Fibroblast of skin of abdomen (primary cell): ENCODE measurements at places on chromosomes 16 and 17.

GRCh38 chr16:4652561-4652960, 27.9 kb downstream of the MGRN1 start:
- DNase-seq, result no peak

GRCh38 chr17:8609910-8610309, 20.6 kb downstream of the MYH10 start:
- DNase-seq, result no peak

DNA sequence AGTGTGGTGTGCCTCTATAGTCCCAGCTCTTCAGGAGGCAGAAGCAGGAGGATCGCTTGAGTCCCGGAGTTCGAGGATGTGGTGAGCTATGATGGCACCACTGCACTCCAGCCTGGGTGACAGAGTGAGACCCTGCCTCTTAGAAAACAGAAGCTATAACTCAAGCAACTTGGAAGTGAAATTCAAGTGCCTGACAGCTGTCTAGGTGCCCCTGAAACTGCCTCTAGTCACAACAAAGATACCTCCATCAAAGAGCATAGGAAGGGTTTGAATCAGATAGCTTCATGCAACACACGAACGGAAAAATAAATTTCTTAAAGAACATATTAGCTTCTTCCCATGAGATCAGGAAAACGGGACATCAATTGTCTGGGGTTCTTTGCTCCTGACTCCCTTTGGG, 860 bp upstream of the PLCG2 start:
- no peak for DNase-seq

DNA sequence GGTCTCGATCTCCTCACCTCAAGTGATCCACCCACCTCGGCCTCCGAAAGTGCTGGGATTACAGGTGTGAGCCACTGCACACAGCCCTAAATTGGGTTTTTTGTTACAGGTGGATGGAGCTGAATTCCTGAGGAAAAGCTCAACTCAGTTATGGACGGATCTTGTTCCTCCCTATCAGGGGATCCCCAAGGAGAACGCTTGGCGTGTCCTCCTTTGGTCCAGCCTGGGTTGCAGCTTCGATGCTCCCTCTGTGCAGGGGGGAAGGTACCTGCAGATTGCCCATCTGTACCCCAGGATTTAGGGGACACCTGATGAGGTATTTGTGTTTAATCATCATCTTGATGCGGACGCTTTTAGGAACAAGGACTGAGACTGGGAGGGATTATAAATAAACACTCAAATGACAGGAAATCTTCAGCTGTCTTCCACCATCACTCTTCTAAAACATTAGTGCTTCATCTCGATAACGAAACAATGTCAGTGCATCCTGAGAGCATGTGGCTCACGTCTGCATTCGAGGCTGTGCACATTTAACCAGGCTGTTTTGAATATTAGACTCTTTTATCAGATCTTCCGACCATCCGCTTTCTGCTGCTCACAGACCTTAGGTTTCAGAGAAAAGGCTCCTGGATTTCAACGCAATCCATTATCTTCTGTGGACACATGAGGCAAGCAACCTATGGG, 18.2 kb upstream of the MEIOB start:
- no peak for DNase-seq

GRCh38 chr16:66133643-66134338, 232.7 kb upstream of the CDH5 start:
- DNase-seq, result peak; percentile 86

DNA sequence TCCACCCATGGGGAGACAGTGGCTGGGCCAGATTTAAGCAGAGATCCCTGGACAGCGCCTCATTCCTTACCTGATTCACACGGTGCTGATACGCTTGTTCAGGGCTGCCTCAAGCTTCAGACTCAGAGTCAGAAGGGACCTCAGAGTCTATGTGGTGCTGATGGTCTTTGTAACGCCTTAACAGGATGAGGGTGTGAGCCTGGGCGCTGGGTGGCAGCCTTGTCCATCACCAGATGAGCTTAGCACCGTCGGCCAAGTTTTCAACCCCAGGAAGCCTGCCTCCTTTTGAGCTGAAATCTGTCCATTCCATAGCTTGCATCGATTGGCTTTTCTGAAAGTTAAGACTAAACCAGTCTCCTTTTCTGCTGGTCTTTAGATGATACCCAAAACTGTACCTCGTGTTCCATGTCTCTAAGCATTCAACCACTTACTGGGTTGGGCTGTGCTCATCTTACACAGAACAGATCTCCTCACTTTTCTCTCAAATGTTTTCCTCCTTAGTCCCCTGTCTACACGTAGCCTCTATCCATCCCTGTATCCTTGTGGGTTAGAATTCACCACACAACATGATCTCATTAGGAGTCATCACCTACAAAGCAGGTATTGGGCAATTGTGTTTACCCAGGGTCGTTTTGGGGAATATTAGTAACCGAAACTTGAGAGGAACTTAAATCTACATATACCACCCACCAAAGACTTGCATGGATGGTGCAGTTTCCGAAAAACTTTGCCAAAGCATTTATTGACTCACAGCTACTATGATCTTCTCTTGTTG, 573.4 kb downstream of the CDH13 start:
- no peak for DNase-seq

GRCh38 chr17:44120851-44121605, 2.4 kb downstream of the HDAC5 start:
- no peak for DNase-seq

- DNase-seq, result no peak
These were observed 56.1 kb downstream of the IRF8 start for GRCh38 chr16:85954927-85955519.

- no peak for DNase-seq
These were observed 117.0 kb downstream of the RGS9 start for GRCh38 chr17:65254166-65254565.

DNA sequence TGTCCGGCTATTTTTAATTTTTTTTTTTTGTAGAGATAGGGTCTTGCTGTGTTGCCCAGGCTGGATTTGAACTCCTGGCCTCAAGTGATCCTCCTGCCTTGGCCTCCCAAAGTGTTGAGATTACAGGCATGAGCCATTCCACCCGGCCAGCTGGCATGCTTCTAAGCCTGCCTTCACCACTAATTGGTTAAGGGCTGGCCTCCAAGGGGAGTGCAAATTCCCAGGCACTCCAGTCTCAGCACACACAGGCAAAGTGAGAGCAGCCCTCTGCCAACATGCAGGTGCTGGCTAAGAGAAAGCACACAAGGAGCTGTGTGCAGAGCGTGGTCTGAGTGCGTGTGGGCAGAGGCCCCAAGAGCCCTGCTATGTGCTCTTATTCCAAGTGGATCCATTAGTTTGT, 149.8 kb upstream of the HS3ST2 start:
- no peak for DNase-seq

- no peak for DNase-seq
These were observed 35.0 kb downstream of the STAT5A start for GRCh38 chr17:42323268-42323773.

DNA sequence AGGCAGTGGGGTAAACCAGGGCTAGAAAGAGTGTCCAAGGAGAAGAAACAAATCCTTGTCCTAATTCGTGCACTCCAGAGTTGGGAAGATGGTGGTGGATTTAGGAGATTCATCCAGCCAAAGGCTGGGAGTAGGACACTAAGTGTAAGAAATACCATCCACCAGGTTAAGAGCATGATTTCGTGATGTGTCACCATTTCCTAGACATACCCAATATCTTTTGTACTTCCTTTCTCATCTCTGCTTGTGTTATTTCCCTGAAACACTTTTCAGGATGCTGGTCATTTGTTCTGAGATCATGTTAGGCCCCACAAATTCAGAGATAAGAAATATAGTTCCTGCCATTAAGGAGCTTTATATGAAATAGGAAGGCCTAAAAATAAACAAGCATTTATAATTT, 106.3 kb upstream of the HLF start:
- DNase-seq, result no peak

GRCh38 chr17:2815781-2816185, 19.5 kb downstream of the RAP1GAP2 start:
- DNase-seq, result no peak

DNA sequence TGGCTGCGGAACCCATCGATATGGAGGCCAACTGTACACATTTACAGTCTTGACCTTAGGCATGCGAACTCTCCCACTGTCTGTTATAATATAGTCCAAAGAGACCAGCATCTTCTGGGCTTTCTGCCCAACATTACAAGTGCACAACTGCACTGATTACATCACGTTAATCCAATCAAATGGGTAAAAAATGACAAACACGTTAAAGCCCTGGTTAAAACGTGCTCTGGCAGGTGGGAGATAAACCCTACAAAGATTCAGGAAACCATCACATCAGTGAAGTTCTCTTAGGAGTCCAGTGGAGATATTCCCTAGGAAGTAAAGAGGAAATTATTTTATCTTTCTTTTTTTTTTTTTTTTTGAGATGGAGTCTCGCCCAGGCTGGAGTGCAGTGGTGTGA, 23.7 kb upstream of the XYLT2 start:
- no peak for DNase-seq

GRCh38 chr17:70863436-70864248, 694.3 kb downstream of the KCNJ2 start:
- DNase-seq, result peak; percentile 16

- no peak for DNase-seq
These were observed 182.4 kb downstream of the TOX3 start for GRCh38 chr16:52364500-52364899.

DNA sequence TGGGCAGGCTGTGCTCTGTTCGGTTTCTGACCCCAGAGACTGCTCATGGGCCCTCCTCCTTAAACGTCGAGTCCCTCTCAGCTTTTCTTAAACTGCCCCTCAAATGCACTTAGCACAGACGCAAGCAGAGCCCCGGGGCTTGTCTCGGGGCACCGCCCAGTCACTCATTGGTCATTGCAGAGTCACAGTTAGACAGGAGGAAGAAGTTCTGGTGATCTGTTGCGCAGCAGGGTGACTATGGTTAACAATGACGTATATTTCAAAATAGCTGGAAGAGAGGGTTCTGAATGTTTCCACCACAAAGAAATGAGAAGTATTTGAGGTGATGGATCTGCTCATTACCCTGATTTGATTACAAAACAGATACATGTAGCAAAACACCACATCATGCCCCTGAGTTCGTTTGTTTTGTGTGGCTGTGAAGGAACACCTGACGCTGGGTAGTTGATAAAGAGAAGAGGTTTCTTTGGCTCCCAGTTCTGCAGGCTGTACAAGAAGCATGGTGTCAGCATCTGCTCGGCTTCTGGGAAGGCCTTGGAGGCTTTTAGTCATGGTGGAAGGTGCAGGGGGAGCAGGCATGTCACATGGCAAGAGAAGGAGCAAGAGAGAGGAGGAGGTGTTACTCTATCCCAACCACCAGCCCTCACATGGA, 387.4 kb downstream of the CPPED1 start:
- no peak for DNase-seq

DNA sequence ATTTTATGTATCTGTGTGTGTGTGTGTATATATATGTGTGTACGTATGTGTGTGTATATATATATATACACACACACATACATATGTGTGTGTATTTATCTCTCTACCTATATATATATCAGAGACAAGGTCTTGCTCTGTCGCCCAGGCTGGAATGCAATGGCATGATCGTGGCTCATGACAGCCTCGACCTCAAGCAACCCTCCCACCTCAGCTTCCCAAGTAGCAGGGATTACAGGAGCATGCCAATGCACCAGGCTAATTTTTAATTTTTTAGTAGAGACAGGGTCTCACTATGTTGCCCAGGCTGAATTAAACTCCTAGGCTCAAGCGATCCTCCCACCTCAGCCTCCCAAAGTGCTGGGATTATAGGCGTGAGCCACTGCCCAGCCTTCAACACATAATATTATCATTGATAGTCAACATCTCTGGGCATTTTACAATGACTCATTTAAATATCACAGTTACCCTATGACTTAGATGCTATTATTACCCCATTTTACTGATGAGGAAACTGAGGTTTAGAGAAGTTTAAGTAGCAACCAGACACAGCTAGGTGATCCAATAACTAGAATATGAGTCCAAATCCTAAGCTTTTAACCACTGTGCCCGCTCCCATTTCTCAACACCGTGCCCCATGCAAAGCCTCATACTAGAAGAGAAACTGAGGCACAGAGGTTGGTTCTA, 24.3 kb downstream of the G6PC3 start:
- no peak for DNase-seq

GRCh38 chr17:83006515-83007455, 72.6 kb upstream of the METRNL start:
- DNase-seq, result peak; percentile 17

- no peak for DNase-seq
These were observed 38.2 kb downstream of the RTN4RL1 start for GRCh38 chr17:1986783-1987451.

DNA sequence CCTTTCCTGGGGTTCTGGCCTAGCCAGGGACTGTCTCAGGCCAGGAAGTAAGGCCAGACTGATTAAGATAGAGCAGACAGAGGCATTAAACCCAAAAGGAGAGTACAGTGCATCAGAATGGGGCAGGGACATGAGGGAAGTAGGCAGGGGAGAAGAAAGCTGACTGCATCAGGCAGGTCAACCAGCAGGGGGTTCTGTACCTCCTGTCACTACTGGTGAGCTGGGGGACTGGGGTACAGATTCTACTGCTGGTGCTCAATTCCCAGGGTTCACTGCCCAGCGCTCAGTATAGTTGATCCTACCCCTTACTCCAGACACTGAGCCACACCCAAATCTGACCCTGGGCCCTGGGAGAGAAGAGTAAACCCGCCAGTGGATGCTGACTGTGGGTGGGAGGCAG, 12.9 kb upstream of the MTMR4 start:
- no peak for DNase-seq

DNA sequence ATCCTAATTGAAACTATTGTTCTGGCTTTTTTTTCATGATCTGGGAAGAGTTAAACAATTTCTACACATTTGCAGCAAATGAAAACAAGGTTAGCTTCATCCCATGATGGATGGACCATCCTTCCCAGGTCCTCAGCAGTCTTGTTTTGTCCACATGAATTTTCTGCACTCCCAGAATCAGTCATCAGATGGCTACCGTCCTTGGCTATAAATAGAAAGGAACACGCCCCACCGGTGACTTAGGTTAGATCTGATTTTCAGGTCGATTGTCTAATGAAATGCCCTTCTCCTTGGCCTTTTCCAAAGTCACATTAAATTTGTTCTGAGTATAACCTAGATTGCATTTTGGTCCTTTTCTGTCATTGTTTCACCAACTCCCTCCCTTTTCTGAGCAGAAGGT, 41.4 kb upstream of the NOL11 start:
- DNase-seq, result no peak

DNA sequence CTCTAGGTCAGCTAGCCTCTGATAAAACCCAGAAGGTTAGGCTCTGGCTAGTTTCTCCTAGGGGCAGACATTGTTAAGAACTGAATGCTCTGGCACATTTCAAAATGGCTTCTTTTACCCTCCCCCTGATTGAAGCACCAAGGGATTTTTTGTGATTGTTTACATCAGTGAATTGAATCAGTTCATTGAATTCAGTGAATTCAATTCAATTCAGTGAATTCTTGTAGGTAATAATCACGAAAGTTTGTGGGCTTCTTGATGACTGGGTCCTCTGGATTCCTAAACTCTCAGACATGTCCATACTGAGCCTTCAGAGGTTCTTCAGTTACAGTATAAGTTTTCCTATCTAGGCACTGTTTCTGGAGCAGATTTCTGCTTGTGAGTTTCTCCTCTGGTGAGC, 135.2 kb upstream of the ELAC2 start:
- peak; percentile 89 for DNase-seq

- no peak for DNase-seq
These were observed 1.8 kb downstream of the NKD1 start for GRCh38 chr16:50550035-50550434.
